Tongue (tissue), 3 donors: ENCODE measurements at places on chromosomes 12 and 14.

GRCh38 chr12:52506858-52507715 is 13.1 kb downstream of the KRT5 start:
- DNase-seq = peak; percentile 51

DNA sequence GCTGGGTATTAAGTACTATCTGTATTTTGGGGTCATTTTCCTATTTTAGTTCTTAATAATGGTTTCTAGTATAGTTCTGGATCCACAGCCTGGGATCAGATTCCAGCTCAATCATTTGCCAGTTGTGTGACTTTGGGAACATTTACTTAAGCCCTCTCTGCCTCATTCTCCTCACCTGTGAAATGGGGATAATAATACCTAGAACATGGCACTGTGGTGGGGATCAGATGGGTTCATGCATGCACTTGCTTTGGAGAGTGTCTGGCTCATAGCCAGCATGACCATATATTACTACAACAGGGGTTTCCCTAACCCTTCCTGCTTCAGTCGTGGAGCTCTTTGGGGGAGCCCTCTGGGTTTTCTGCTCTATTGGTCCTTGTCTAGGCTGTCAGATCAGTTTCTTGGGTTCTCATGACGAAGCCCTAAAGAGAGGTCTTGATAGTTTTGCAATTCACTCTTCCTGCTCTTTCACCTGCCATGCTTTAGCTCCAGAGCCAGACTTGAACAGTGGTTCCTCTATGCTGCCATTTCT is 34.1 kb upstream of the SMOC1 start:
- no peak for DNase-seq

GRCh38 chr12:15318841-15319240 is 3.5 kb upstream of the PTPRO start:
- DNase-seq = no peak

DNA sequence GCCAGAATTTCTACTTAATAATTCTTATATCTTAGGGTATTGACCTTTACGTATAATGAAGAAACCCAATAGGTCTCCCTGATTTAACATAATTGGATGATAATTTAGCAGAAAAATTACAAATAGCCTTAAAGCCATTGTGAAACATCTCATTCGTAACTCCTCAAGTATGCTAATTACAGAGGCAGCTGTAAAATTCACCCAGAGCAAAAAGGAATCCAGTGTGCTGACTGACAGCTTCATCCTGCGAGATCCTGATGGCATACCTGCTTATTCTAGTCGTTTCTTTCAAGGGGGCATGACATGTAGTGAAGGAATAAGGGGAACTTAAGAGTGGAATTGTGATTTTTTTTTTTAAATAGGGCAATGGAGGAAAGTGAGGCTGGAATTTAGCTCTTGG is 291.5 kb downstream of the FUT8 start:
- no peak for DNase-seq

DNA sequence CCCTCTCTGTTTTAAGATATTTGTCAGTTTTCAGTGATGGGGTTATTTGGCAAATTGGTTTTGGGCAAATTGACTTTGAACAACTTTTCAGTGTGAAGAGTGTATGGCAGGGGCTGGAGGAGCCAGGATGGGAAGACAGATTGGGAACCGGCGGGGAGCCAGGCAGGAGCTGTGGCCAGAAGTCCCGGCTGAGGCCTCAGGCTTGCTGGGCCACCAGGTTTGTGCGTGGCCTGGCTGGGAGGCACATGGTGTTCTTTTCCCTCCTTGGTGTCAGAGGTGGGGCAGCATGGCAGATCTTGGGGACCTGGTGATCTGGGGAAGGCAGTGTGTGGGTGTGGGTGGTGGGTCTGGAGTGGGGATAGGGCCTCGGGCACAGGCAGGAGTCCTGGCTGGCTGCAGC is 61.1 kb downstream of the SLC25A47 start:
- DNase-seq = no peak

- DNase-seq = peak; percentile 45
Observed at GRCh38 chr12:107461222-107461975, 224.2 kb upstream of the PWP1 start.

GRCh38 chr14:99604766-99605298 is 825 bp upstream of the CCDC85C start:
- DNase-seq = no peak

GRCh38 chr14:83044001-83044400 is 1510.3 kb upstream of the SEL1L start:
- no peak for DNase-seq
